Activated T-cell treated with anti-CD3 and anti-CD28 coated beads, Interleukin-2, amount 50 U/mL, for 24 hours (primary cell): ENCODE measurements at places on chromosomes 4 and X.

DNA sequence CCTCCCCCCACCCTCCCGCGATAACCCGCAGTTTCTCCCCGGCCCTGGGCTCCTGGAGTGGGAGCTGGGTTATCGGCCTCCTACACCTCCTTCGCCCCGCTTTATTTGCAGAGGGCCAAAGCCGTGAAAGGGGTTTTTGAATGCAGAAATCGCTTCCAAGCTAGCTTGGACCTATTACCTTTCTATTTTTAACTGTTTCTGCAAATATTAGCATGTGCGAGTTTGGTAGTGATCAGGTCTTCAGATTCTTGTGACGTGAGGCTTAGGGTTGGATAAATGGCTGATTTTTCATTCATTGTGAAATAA lies 1.3 kb downstream of the USP9X start:
- peaks cover 39% of the 10 kb centered on the region for H3K36me3 ChIP-seq
- H3K27ac ChIP-seq, result peak overlapping the region; percentile 84
- no peak for DNase-seq
- H3K4me3 ChIP-seq, result peak overlapping the region; percentile 94
- peaks cover 53% of the 10 kb centered on the region for H3K4me1 ChIP-seq

DNA sequence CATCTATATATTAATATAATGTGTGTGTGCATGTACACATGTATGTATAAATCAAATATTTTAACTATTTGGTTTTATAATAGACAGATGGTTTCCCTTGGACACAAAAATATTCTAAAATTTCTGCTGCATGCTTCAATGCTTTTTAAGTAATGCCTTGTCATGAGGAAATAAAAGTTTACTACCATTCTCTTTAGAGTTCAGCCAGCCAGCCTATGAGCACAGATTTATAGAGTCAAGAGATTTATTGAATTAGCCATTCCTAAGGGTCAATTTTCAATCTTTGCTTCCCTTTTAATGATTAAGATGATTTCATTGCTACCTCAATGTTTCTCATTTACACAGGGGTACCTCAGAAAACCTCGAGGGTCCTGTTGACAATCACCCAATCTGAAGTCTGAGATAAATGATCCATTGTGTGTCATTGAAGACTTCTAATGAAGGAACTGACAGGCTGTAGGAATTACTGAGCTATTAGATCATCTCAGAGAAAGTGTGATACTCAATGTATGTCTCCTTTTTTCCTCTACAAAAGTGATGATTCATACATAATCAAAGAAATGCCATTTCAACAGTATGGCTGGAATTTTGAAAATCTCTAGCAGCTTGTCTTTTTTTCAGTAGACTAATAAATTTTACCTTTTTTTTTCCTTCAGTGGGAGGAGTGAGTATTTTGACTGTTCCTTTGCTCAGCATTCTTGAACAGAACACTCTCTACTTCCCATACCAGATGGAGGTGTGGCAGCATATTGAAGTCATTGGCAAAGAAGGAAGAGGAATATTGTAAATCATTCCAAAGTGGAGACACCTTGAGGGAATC lies 222.6 kb upstream of the PCDH18 start:
- H3K4me3 ChIP-seq, result no peak overlapping the region
- no peaks in the 10 kb centered on the region for H3K27me3 ChIP-seq
- no peak for DNase-seq
- H3K4me1 ChIP-seq, result no peaks in the 10 kb centered on the region
- H3K36me3 ChIP-seq, result no peaks in the 10 kb centered on the region

DNA sequence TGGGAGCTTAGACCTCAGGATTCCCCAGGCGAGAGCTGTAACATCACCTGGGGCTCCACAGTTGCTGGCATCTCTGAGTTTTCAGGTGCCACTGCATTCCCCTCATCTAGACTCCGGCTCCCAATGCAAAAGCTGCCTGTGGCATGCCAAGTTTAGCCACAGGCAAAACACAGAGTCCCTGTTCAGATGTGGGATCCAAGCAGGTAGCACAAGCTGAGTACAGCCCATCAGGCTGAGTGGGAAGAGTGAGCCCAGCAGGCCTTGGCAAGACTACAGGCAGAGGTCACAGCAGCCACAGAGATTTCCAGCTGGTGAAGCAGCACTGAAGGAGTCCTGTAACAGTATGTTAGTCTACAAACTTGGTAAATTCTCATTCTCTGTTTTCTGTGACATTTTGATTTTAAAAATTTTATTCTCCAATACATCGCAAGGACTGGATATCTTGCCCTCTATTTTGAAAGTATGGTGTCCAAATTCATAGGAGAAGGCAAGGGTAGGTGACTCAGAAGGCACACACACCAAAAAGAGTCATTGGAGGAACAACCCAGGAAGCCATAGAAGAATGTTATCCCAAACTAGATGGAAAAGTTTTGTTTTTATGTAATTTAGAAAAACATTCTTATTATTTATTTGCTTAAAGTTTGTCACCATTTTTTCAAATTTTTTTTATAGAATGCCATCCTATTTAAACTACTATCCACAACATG lies 13.6 kb upstream of the CXCL2 start:
- H3K4me1 ChIP-seq, result no peaks in the 10 kb centered on the region
- H3K27ac ChIP-seq, result no peak overlapping the region
- no peak overlapping the region for H3K4me3 ChIP-seq
- DNase-seq, result no peak

- H3K27me3 ChIP-seq, result peaks cover 2% of the 10 kb centered on the region
- DNase-seq, result no peak
- H3K4me3 ChIP-seq, result no peak overlapping the region
Observed at GRCh38 chr4:158996669-158997074, 106.2 kb upstream of the RAPGEF2 start.

GRCh38 chrX:15391850-15392249 lies 7.6 kb upstream of the VEGFD start:
- no peak overlapping the region for H3K27ac ChIP-seq
- no peaks in the 10 kb centered on the region for H3K36me3 ChIP-seq
- no peaks in the 10 kb centered on the region for H3K4me1 ChIP-seq
- peaks cover 46% of the 10 kb centered on the region for H3K27me3 ChIP-seq

DNA sequence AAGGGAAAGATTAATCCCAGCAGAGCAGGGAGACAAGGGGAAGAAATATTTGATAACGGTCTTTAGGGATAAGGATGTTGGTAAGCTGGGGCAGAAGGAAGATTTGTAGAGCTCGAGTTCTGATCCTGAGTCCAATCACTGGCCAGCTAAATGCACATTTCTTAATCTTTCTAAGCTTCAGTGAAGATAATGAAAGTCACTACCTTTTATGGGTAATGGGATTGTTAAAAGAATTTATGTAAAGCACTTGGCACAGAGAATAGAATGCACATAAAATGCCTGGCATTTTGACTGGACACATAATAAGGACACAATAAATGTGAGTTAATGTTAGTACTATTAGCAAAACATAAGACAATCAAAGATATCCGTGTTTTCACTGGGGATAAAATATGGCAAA lies 43.3 kb downstream of the NCAPG start:
- H3K27ac ChIP-seq, result no peak overlapping the region
- H3K4me3 ChIP-seq, result no peak overlapping the region
- no peak for DNase-seq
- H3K4me1 ChIP-seq, result no peaks in the 10 kb centered on the region

GRCh38 chr4:10949039-10949733 lies 264.6 kb upstream of the CLNK start:
- peaks cover 3% of the 10 kb centered on the region for H3K4me1 ChIP-seq
- peaks cover 3% of the 10 kb centered on the region for H3K27me3 ChIP-seq
- no peaks in the 10 kb centered on the region for H3K36me3 ChIP-seq
- no peak overlapping the region for H3K27ac ChIP-seq
- DNase-seq, result no peak
